ENCODE measurements at places on chromosomes 6 and 20.

- no peak for DNase-seq
Measured at GRCh38 chr6:138757136-138757535, 16.4 kb upstream of the CCDC28A start.

GRCh38 chr6:13479206-13479800 is 8.1 kb downstream of the GFOD1 start:
- no peak for DNase-seq

DNA sequence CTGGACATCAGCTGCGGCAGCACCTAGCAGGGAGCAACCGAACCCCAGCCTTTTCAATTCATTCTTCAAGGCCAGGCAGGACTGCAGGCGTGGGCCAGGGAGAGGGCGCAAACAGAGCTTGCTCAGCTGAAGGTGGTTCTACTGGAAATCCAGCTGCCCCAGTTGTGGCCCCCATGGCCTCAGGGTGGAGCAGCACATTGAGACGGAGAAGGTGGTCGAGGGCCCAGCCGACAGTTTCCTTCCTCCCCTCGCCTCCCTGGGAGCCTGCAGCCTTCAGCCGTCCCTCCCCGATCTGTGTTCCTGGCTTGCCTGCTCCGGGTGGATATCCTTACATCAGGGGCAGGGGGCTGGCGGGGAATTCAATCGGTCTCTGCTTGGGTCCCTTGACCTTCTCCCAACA is 217.8 kb downstream of the ANKRD60 start:
- DNase-seq = no peak

GRCh38 chr6:21738180-21739094 is 144.9 kb downstream of the SOX4 start:
- DNase-seq = no peak

GRCh38 chr6:47672816-47673215 is 25.6 kb upstream of the ADGRF4 start:
- DNase-seq = no peak

- no peak for DNase-seq
Measured at GRCh38 chr6:20217324-20217855, 5.1 kb upstream of the MBOAT1 start.

- no peak for DNase-seq
Measured at GRCh38 chr6:18260448-18261106, 3.8 kb downstream of the DEK start.

DNA sequence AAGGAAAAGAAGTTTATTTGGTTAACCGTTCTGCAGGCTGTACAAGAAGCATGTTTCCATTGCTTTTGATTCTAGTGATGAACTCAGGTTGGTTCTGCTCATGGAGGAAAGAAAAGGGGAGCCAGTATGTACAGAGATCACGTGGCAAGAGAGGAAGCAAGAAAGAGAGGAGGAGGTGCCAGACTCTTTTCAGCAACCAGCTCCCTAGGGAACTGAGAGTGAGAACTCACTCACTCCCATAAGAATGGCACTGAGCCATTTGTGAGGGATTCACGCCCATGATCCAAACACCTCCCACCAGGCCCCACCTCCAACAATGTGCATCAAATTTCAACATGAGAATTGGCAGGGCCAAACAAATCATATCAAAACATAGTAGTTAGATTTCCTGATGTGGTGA is 649.1 kb downstream of the EPM2A start:
- DNase-seq = no peak

GRCh38 chr6:89975991-89976693 is 81.9 kb downstream of the GJA10 start:
- DNase-seq = no peak

DNA sequence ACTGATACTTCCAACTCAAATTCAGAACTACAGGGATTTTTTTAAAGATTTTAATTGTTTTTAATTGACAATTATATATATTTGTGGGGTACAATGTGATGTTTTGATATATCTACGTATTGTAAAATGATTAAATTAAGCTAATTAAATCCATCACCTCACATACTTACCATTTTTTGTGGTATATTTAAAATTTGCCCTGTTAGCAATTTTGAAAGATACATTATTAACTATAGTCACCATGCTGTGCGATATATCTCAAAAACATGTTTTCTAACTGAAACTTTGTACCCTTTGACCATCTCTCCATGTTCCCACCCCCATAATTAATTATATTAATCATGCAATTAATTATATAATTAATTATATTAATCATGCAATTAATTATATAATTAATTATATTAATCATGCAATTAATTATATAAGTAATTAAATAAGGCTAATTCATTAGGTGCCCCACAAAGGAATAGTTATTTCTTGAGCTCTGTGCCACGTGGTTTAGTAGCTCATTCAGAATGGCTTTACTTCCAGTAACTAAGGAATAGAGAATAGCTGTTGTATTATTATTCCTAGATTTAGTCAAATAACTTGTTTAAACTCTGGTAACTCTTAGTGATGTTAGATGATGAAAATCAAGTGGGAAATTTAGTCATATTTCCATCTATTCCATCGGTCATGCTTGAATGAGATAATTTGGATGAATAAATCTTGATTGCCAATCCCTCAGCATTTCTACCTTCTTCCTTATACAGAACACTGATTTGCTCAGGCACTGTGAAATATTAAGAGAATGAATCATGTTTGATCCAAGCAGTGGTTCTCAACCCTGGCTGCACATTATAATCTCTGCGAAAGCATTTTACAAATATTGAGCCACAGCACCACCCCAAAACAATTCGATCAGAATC is 25.1 kb downstream of the LOC128125822 start:
- DNase-seq = no peak

GRCh38 chr6:49980898-49981297 is 11.5 kb upstream of the DEFB113 start:
- no peak for DNase-seq

GRCh38 chr6:157434349-157435033 is 53.5 kb downstream of the ZDHHC14 start:
- DNase-seq = no peak

Measured in progenitor cell of endocrine pancreas (in vitro differentiated cells).